Lung microvascular endothelial cell (primary cell): ENCODE measurements at places on chromosomes 2 and 18. TPM values are rescaled to one million over a fixed set of nuclear protein-coding genes. Genes with fewer than 3 reads are reported as not detected.
A peak's percentile ranks its signal among the peaks of the same experiment; 100 is the strongest.

DNA sequence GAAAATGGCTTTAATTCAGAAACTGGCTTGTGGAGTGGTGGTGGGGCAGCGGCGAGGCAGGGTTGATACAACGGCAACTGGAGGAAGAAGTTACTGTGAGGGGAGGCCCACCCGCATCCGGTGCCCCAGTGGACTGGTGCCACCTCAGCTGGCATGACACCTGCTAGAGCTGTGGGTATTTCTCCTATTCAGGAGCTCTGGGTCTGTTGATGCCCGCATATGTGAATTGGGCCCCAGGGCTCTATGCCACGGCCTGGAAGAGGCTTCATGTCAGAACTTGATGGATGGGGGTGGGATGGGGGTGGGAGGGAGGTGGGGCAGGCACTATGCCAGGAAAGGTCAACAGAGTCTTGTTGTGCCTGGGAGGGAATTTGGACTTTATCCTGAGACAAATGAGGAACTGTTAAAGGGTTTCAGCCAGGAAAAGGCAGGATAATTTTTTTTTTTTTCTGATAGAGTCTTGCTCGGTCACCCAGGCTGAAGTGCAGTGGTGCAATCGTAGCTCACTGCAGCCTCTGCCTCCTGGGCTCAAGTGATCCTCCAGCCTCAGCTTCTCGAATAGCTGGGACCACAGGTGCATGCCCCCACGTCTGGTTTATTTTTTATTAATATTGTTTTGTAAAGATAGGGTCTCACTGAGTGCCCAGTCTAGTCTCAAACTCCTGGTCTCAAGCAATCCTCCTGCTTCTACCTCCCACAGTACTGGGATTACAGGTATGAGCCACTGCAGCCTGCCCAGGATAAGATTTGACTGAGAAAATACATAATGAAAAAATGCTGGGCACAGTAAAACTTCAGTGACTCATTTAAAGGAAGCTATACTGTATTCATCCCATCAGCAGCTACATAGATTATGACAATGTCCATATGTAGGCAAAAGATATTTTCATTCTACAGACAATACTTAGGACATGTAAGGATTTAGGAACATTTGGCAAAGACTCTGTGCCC, 52.6 kb downstream of the SH2D6 start:
- no peak for DNase-seq

GRCh38 chr18:24372279-24372872, 25.2 kb downstream of the OSBPL1A start:
- DNase-seq, result no peak

DNA sequence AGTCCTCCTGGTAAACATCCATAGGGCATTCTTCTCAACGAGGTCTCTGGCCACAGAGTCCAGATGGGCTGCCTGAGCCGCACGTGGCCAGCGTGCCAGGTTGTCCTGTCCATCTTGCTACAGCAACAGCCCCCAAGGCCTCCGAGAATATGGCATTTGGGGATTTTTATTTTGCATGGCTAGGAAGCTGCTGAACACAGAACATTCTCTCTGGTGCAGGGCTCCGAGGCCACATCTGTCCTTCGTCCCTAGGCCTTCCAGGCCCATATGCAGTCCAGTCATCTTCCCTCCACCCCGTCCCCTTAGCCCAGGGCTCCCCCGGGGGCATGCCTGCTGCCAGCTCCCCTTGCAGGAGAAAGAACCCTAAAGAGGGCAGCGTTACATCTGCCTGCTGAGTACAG, 2.3 kb downstream of the HDAC4 start:
- DNase-seq, result no peak

Gene STK25
- 240 and 367 TPM in 2 replicates for total RNA-seq

DNA sequence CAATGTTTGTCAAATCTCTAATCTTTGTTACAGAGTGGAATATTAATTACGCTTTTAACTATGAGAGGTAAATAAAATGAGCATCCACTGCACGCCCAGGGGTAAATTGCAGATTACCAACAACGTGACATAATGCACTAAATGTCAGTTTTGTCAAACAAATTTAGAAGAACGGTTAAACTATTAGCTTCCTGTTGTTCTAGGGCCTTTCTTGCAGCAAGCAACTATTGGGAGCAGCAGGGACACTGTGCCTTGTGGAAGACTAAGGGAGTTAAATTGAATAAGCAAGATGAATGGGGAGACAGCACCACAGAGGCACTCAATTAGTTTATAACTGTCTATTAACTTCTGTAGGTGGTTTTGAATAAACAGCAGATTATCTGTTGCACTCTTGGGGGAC, 391.0 kb upstream of the RAB12 start:
- no peak for DNase-seq

DNA sequence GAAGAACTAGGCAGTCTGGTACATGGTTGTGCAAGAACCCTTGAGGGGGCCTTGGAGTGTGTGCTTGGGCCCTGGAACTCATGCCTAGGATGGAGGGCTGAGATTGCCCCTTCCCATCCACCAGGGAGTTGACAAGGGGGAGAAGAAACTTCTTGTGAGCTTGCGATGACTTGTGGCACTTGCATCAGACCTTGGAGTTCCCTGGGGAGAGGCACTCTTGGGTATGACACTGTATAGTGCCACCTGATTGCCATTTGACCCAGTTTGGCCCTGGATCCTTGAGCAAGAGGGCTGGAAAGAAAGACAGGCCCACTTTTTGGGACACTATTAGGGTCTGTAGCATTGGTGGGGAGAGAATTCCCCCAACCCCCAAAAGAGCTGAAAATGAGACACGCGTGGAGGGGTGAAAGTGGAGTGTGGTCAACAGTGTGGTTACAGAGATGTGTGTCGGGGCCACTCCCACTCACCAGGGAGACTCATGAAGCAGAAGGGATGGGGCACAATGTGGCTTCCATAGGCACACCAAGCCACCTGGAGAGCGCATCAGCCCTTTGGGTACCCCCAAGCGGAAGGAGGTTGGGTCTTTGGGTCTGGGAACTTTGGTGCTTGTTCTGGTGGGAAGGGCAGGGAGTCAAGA, 101.3 kb downstream of the MSH2 start:
- DNase-seq, result no peak

- DNase-seq, result no peak
These were observed 210.1 kb downstream of the AGPS start for GRCh38 chr2:177602611-177603164.

DNA sequence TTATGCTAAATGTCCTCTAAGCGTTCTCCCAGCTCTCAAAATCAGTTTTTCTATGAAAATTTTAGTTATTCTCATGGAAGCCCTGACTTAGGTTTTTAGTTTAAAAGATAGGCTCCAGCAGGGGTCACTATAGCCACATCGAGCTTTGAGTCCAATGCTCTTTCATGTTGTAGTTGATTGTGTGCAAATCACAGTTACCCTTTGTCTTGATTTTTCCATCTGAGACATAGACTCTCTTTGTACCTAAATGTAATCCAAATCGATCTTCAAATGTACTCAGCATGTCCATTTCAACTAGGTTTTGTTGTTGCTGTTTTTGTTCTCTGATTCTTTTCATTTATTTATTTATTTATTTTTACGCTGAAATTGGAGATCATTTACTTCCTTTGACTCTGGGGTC, 26.4 kb upstream of the MSTN start:
- DNase-seq, result peak; percentile 85

DNA sequence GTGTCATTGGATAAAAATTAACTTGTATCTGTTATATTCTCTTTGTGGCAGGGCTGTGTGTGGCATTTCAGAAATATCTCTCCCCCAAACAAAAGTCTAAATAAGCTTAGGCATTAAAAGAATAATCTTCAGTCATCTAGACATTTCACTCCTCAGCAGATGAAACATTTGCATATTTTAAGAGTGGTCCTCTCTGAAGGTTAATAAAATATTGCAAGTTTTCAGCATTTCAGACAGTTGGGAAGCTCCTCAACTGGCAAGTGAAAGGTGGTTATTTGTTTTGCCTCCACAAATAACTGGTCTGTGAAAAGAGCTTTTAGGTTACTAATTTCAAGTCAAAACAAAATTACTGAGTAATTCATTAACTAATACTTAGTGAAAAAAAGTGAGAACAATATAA, 462.6 kb downstream of the EPHA4 start:
- no peak for DNase-seq

Gene TLX2
- not detected in 2 replicates for total RNA-seq

GRCh38 chr2:29097569-29097968, 17.6 kb upstream of the CLIP4 start:
- no peak for DNase-seq

Gene NAT8
- not detected in 2 replicates for total RNA-seq

DNA sequence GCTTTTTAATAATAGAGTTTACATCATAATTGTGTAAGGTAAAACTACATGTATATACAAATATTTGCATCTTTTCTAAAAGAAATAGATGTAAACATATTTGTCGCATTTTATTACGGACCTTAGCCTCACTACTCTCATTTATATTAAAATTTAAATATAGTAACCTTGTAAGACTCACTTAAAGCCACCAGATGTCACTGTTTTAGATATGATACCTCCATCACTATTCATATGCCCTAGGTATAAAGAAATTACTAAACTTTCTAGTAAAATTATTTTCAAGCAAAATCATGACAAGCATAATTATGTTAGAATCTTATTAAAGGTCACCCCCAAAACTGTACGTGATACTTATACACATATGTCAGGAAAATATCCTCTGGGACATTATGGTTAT, 674.3 kb upstream of the REG3G start:
- DNase-seq, result no peak

DNA sequence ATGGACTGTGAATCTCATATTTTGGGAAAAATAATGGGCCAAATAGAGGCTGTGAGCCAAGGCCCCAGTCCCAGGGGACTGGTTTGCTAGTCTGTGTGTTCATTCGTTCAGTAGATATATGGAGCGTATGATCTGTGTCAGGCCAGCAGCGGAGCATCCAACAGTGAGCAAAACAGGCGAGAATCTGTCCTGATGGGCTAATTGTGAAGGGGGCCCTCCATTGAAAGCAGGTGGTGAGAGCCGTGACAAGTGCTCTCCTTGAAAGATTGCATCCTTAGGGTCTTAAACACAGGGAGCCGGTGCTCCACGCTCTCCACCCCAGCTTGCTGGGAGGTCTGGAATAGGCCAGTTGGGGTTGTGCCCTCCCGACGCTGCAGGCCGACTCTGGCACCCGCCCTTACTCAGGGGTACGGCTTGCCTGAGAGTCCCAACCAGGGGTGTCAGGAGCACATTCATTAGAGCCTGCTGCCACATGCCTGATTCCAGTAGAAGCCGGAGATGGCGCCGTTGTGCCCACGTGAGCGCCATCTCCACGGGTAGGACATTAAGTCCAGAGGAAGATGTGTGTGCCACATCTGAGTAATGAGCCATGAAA, 213.3 kb downstream of the SH3RF3 start:
- DNase-seq, result no peak

Gene CNTNAP5
- total RNA-seq, result not detected in 2 replicates

GRCh38 chr18:32767400-32767799, 5.4 kb downstream of the KLHL14 start:
- DNase-seq, result no peak

DNA sequence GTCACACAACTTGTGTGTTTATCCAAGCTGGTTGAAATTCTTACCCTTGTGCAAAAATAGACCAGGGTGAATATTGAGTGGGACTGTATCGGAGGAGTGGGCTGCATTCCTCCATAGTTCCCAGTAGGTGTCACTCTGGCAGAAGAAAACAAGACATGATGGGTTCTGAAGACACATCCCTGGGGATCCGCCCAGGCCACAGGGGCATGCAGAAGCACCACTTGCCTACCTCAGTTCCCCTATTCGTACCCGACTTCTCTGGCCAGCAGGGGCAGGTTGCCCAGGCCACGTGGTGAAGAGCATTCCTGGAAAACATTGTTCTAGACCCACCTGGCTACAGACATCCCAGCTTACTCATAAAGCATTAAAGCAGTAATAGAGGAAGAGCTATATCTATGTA, 168.2 kb downstream of the FAM210A start:
- DNase-seq, result peak; percentile 48

Gene MYOM1
- 1.1 and 8.7 TPM in 2 replicates for total RNA-seq

DNA sequence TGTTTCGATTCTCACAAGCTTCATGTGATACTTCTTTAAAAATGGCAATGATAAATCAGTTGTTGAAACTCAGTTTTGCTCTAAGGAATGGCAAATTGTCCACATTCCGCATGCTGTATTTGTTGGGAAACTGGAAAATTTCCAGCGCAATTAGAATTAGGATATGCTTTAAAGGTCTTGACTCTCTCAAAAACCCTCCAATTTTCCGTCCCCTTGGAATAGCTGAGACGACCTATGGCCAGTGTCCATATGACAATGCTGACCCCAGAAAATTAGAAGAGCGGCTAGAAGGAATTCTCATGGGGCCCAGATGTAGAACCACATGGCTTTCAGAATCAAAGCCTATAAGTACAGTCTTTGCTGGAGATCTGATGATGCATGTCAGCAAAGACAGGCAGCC, 170.8 kb downstream of the TMEM18 start:
- no peak for DNase-seq

Gene TYMS
- total RNA-seq, result 7.7 and 25.3 TPM in 2 replicates

Gene PGAP1
- 2.8 and 4.1 TPM in 2 replicates for total RNA-seq

GRCh38 chr2:3626118-3626811, 31.4 kb downstream of the COLEC11 start:
- DNase-seq, result peak; percentile 65
